GM06990 (cell line): ENCODE measurements at places on chromosomes 7 and 10.

- DNase-seq, result no peak
Measured at GRCh38 chr10:43218206-43218950, 48.5 kb downstream of the RASGEF1A start.

GRCh38 chr7:155639958-155640520 lies 4.4 kb upstream of the RBM33 start:
- DNase-seq, result no peak

DNA sequence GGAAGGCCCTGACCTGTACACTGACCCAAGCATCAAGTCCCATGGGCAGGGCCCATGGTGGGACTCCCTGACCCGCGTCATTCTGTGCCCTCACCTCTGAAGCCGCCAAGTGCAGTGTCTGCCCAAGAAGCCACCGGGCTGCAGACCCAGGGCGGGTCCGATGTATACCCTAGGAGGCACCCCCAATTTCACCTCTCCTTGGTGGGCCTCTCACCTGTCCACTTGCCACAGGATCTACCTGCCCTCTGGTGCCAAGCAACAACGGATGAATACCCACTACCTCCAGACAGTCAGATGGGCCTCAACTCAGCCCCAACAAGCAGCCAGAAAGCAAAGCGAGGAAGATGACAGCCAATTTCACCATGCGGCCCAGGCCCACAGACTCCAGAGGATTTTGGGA lies 92.6 kb downstream of the CTBP2 start:
- DNase-seq, result no peak

DNA sequence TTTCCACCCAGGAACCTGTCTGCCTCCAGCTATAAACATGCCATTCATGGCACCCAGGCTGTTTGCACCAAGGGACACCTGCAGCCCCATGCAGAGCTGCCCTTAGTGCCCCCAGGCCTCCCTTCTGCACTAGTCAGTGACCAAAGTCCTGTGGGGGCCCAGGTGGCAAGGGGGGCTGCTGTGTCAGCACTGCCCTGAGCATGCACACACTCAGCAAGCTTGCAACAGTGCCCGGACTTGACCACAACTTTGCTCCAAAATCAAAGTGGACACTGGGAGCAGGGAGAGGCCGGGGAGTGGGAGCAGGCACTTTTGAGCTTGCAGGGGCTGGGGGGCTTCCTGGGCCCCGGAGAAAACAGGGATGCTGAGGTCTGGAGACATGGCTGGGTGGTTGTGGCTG lies 192.9 kb upstream of the MBL2 start:
- DNase-seq, result no peak

DNA sequence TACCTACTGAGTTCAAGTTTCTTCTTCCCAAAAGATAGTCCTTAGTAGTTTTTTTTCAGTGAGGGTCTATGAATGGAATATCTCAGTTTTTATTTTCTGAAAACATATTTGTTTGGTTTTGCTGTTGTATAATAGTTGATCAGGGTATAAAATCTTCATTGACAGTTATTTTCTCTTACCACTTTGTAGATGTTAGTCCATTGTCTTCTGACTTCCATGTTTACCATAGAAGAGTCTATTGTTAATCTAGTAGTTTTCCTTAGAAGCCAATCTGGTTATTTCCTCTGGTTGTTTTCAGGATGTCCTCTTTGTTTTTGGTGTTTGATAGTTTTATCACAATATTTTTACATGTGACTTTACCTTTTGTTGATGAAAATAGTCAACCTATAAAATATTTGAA lies 5.5 kb upstream of the ZNF777 start:
- DNase-seq, result no peak

DNA sequence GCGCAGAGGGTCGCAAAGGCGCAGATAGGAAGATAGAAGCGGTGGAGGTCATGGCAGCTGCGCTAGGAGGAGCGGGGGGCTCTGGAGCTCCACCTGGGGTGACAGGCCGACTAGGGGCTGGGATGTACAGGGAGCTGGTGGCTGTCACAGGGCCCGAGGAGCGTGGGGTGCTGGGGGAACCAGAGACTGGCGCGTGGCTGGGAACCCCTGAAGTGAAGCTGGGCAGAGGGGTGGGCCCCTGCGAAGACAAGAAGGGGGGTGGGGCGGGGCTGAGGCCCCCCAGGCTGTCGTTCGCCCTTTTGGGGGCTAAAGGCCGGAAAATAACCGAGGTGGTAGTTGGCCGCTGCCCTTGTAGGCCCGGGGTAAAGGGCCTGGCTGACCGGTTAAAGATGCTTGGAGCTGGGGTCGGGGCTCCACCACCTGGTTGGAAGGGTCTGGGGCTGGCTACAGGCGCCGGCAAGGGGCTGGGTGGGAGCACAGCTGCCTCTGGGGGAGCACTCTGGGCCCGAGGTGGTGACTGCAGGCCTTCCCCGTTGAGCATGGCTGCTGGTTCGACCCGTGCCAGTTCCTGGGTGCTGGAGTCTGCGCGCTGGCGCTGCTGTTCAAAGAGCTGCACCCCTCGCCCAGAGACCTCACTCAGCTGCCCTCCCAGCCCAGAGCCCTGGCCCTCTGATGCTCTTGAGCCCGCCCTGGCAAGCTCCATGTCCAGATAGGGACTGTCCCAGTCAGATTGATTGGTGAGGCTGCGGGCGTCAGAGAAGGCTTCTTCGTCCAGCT lies 6.8 kb upstream of the MYOZ1 start:
- no peak for DNase-seq

GRCh38 chr10:124152139-124153022 lies 59.0 kb upstream of the CHST15 start:
- DNase-seq, result no peak

DNA sequence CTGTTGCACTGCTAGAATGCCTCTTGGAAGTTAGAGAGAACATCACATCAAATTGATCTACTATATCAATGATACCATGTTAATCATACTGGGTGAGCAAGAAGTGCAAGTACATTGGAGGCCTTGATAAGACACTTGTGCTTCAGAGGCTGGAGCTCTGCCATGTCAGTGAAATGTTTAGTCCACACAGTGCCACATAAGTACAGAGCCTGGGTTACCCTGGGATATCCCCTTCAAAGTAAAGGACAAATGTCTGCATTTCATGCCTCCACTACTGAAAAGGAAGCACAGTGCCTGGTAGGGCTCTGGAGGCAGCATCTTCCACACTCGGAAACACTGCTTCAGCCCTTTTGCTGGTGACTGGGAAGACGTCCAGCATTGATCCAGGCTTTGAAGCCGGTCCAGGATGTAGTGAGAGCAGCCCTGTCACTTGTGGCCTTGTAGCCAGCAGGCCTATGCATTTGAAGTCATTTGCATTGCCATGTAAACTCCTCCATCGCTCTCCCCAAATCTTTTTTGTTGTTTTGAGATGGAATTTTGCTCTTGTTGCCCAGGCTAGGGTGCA lies 15.7 kb upstream of the STN1 start:
- DNase-seq, result no peak

DNA sequence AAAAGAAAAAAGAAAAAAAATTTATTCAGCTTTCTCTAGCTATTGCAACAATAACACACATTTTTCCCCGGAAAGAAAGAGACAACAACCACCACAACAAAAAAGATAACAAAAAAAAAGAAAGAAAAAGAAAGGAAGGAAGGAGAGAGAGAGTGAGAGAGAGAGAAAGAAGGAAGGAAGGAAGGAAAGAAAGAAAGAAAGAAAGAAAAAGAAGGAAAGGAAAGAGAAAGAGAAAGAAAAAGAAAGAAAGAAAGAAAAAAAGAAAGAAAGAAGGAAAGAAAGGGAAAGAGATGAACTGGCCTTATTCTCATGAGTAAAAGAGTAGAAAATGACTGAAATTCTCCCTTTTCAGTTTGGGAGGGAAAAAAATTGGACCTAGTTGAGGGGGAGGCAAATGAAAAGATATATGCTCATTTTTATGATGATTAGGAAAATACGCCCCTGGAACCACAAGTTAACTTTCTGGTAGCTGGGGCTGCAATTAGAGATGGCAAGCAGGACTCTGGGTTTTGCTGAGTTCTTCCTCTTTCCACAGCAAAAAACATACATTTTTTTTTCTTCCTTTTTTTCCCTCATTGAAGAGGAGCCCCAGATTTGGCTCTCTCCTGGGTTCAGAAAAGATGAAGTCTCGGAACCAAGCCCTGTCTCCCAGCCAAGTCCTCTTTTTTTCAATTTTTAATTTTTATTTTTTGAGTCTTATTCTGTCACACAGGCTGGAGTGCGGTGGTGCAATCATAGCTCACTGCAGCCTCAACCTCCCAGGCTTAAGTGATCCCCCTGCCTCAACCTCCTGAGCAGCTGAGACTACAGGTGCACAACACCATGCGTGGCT lies 12.6 kb upstream of the PRDX3 start:
- no peak for DNase-seq

DNA sequence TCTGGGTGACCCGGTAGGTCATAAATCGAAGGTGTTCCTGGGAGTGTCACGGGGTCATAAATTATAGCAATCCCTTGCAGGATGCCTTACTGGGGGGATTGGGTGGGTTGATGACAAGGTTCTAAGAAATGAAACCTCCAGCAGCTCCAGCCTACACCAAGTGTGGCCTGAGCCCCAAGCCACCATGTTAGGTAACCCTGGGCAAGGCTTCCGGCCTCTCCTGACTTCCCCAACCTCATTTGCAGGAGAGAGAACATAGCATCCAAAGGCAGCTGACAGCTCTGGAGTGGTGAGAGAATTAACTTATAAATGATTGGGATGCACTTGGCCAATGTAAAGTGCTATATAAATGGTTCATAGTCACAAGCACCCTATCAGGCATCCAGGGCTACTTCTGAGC lies 52.8 kb upstream of the TMEM273 start:
- DNase-seq, result no peak

DNA sequence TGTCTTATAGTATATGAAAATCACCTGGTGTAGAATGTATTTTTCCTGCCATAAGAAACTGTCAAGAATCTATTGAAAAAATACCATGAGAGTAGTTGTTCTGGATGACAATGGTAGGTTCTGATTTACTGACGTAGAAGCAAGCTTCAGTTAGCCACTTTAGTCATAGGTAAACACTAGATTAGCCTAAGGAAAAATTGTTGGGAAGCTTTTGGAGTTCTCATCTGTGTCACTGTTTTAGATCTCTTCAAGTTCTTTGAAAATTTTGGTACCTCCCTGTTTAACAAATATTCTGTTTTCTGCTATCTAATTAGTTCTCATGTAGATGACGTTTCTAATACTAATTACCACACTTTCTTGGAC lies 131.8 kb downstream of the ADK start:
- no peak for DNase-seq

- no peak for DNase-seq
Measured at GRCh38 chr10:112213836-112214235, 30.3 kb upstream of the GPAM start.

DNA sequence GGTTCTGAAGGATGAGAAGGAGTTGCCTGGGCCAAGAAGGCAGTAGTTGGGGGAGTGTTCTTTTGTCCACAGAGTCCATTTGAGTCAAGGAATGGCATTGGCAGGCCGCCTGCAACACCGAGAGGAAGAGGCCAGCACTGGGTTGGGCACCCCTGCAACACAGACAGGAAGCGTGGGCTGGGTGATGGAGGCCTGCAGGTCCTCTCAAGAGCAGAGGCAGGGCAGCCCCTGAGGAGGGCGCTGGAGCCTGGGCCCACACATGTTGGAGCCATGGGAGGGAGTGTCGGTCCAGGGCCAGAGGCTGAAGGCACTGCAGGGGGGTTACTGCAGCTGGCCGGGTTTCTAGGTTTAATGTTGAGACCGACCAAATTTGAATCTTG lies 137.3 kb downstream of the PTPN20 start:
- DNase-seq, result no peak
